ENCODE measurements at places on chromosomes 5 and 9. TPM values are rescaled to one million over a fixed set of nuclear protein-coding genes. Genes with fewer than 3 reads are reported as not detected.
A peak's percentile ranks its signal among the peaks of the same experiment; 100 is the strongest.

GRCh38 chr5:92519811-92520632, 1061.0 kb downstream of the NR2F1-AS1 start:
- H3K27ac ChIP-seq: no peak overlapping the region
- H3K36me3 ChIP-seq: no peaks in the 10 kb centered on the region
- no peak overlapping the region for H3K4me3 ChIP-seq
- no peaks in the 10 kb centered on the region for H3K27me3 ChIP-seq
- H3K4me1 ChIP-seq: peaks cover 6% of the 10 kb centered on the region

- H3K27me3 ChIP-seq: no peaks in the 10 kb centered on the region
- DNase-seq: no peak
- H3K4me1 ChIP-seq: peaks cover 27% of the 10 kb centered on the region
- no peaks in the 10 kb centered on the region for H3K36me3 ChIP-seq
- H3K4me3 ChIP-seq: no peak overlapping the region
These were observed 1090.4 kb upstream of the CDH6 start for GRCh38 chr5:30103052-30103451.

DNA sequence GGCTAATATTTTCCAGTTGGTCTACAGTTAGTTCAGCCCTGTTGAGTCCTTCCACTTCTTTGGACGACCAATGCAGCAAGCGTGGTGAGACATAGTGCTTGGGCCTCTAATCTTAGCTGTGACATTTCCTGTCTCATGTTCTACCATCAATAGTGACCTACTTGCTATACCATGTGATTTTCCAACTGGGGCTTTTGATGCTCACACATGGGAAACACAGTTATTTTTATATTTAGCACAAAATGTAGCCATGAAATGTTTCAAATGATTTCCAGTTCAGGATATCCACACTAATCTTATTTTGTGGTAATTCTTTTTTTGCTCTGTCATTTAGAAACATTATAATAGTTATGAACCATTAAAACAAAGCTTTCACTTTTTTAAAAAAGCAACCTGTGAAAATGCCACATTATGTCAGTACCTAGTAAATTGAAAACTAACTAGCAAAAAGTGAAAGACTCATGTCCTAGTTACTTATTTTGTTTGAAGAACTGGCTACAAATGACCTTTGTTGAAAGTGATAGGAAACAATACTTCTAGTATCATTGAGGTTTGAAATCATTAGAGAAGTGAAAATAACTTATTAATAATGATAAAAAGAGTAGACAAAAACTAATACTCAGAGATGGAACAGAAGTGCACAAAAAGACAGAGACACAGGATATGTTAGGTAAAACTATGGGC, 18.3 kb downstream of the MARCHF3 start:
- no peak overlapping the region for H3K27ac ChIP-seq
- no peaks in the 10 kb centered on the region for H3K36me3 ChIP-seq
- DNase-seq: no peak
- no peak overlapping the region for H3K4me3 ChIP-seq
- H3K27me3 ChIP-seq: no peaks in the 10 kb centered on the region
- peaks cover 18% of the 10 kb centered on the region for H3K4me1 ChIP-seq

GRCh38 chr9:129884220-129885017, 49.2 kb downstream of the USP20 start:
- peak overlapping the region; percentile 90 for H3K27ac ChIP-seq
- no peaks in the 10 kb centered on the region for H3K36me3 ChIP-seq
- peak overlapping the region; percentile 63 for H3K4me3 ChIP-seq
- H3K27me3 ChIP-seq: no peaks in the 10 kb centered on the region
- H3K4me1 ChIP-seq: peaks cover 51% of the 10 kb centered on the region
- peak; percentile 91 for DNase-seq

PHF24 gene
- total RNA-seq: 0.53 TPM

CATSPER3 gene
- 0.44 TPM for total RNA-seq

GALNT12 gene
- total RNA-seq: 23.7 TPM

CSF1R gene
- total RNA-seq: 0.20 TPM

FAM151B gene
- total RNA-seq: 0.48 TPM

CDH6 gene
- total RNA-seq: 1.1 TPM

NSG2 gene
- not detected for total RNA-seq
